ENCODE measurements at places on chromosomes 3 and 15. TPM values are rescaled to one million over a fixed set of nuclear protein-coding genes. Genes with fewer than 3 reads are reported as not detected.

GCNT3 gene
- total RNA-seq = 0.27 TPM

TPRG1 gene
- 8.6 TPM for total RNA-seq

LCTL gene
- total RNA-seq = not detected

SNTN gene
- not detected for total RNA-seq

C15orf62 gene
- 0.57 TPM for total RNA-seq

Data from fibroblast of the aortic adventitia (primary cell).